ENCODE measurements at places on chromosomes 5 and 9.

GRCh38 chr5:153352685-153353219, 137.7 kb upstream of the GRIA1 start:
- peak; percentile 1 for DNase-seq

DNA sequence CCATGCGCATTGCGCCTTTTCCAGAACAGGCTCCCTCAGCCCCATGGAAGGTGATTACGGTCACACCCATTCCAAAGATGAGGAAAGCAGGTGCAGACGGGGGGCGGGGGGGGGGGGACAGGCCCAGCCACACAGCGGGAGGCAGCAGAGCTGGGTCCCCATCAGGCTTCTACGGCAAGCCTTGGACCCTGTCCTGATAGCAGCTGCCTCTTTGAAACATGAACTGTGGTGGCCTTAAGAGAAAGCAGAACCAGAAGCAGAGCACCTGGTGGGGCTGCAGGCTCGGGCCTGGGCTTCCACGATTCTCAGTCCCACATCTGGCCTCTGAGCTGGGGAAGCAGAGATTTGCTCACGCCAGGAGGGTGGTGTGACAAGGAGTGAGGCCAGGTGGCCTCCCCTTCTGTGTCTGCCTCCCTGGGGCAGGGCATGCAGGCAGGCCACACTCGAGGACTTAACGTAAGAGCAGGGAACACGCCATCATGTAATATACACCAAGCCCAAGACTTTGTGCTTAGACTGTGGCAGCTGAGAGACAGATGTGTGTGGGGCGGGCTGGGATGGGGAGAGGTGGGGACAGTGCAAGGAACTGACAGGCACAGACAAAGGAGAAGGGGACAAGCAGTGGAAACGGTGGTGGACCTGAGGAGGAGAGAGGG, 14.2 kb upstream of the PHYKPL start:
- DNase-seq: no peak

- no peak for DNase-seq
Measured at GRCh38 chr5:53039855-53040254, 50.7 kb downstream of the ITGA2 start.

DNA sequence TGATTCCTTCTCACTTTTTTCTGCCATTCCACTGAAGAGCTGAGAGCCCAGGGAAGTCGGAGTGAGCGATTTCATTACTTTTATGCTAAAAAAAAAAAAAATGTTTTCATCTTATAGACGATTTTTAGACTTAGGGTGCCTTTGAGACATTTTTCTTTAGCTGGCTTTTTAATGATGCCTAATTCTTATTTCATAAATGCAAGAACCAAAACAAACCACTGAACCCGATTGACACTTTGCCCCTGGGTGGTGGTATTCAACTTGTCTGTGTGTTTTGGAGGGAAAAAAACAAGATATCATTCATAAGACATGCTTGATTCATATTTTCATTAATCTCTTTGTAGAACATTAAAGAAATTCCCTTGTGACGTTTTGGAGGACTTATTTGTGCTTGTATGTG, 2.4 kb downstream of the TLE4 start:
- DNase-seq: no peak

DNA sequence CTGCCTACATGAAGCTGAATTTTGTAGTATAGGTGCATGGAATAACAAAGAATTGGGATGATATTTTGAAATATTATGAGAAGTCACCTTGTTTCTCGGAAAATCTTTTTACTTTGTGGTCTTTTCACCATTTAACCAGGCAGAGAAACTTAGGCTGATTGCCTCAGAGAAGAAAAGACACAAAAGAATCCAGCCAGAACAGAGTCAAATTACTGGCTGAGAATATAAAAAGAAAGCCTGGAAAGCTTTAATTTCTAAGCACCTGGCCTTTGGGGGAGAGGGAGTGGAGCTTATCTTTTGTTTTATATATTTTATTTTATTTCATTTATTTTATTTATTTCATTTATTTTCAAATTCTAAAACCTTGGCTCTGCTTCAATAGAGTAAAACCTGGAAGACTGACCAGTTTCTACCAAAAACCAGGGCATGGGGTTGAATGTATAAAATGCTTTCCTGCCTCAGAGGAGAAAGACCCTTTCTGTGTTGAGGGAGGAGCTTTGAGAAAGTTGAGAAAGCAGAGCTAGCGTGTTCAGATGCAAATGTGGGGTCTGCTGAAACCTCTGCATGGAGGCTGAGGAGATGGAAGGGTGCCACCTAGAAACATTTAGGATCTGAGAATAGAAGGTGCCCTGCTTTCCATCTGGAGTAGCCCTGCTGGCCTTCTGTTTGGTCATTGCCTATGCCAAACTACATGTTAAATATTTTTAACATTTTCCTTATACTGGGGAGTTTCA, 81.6 kb downstream of the NREP start:
- DNase-seq: no peak

- no peak for DNase-seq
Measured at GRCh38 chr5:65989158-65989557, 62.8 kb downstream of the ERBIN start.

DNA sequence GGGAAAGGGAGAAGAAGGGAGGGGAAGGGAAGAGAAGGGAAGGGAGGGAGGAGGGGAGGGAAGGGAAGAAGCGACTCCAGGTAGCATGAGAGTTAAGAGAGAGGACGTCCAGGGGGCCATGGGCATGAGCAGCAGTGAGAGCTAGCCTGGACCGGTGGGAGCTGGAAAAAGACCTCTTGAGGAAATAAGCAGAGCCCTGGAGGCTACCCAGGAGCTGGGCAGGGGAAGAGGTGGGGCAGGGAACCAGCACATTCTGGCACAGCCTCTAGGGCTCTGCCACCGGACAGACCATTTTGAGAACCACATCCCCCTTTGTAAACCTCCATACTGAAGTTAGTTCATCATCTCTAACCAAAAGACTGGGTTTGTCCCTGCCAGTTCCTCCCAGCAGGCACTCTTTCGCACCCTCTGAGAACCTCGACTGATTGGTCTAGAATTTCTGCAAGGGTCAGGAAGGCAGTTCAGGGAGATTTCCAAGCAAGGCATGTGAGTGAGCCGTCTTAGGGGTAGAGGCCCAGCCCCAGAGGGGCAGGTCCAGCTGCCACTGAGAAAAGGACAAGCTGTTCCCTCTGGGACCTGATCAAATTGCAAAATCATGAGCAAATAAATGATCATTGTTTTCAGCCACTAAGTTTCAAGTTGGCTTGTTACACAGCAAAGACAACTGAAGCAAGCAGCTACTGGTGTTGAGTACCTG, 11.6 kb downstream of the NAIF1 start:
- no peak for DNase-seq

- DNase-seq: no peak
Measured at GRCh38 chr9:77021922-77022782, 2.7 kb downstream of the FOXB2 start.

GRCh38 chr9:703392-703791, 138.1 kb upstream of the DMRT1 start:
- DNase-seq: no peak

DNA sequence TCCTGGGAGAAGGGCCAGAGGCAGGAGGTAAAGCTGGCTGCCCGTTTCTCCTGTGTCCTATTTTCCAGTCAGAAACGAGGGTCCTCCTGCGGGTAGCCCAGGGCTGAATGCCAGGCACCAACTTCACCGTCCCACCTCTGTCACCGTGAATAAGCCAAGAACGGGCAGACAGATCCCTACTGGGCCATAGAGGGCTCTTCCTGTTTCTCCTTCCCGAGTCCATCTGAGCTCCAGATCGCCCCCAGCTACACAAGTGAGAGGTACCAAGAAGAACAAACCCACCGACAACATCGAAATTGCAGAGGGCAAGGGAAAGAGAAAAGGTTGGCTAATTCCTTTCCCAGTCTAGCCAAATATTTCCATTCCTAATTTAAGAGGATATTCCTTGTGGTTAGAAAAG, 93.7 kb downstream of the SPOCK1 start:
- no peak for DNase-seq

DNA sequence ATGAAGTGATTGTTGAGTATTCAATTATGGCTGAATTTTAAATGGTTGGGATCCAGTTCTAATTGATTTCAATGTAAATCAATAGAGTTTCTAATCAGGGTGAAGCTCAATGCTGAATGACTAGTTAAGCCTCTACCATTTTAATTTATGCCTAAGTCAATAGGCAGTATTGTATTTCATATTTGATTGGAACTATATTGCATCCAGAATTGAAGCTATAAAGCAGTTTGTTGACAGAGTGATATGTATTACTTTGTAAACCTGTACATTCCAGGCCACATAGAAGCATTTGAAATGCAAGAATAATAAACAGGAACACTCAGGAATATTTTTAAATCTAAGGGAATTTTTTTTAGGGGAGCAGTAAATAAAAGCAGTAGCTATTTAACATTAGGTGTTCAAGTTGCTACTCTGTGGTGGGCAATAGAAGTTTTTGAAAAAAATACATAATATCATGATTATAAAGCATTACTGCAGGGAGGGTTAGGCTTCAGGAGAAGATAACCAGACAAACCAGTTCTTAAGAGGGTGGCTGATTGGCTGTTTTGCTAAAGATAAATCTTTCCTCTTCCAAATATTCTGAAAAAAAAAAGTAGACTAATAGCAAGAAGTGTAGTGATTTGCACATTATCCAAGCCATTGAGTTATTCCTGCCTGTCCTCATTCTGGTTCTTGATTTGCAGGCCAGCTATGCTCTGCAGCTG, 492.0 kb upstream of the MEF2C start:
- DNase-seq: no peak

DNA sequence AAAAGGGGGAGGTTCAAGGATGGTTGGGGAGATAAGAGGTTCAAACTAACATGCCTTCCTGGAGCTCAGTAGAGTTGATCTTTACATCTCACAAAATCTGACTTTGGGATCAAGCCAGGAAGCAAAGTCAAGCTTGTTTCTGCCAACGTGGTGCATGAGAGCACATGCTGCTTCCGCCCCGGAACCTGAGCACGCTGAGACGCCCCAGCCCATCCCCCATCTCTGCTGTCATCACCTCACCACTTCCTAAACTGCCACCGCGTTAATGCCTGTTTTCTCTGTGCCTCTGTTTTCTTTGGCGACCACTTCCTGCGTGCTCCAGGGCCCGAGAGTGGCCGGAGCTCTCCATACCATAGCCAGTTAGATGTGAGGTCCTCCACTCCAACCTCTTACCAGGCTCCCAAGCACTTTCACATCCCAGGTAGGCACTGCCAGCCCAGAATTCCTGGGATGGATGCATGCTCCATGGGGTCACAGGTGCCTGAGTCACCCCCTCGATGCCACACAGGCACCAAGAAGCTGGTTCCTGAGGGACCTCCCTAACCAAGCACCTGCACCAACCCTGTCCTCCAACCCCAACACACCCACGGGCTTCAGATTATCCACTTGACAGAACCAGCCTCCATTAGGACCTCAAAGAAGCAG, 31.2 kb upstream of the AFAP1L1 start:
- peak; percentile 58 for DNase-seq

GRCh38 chr9:95477441-95477840, 39.3 kb downstream of the PTCH1 start:
- DNase-seq: no peak

GRCh38 chr5:128844354-128844923, 120.8 kb upstream of the SLC27A6 start:
- DNase-seq: no peak

DNA sequence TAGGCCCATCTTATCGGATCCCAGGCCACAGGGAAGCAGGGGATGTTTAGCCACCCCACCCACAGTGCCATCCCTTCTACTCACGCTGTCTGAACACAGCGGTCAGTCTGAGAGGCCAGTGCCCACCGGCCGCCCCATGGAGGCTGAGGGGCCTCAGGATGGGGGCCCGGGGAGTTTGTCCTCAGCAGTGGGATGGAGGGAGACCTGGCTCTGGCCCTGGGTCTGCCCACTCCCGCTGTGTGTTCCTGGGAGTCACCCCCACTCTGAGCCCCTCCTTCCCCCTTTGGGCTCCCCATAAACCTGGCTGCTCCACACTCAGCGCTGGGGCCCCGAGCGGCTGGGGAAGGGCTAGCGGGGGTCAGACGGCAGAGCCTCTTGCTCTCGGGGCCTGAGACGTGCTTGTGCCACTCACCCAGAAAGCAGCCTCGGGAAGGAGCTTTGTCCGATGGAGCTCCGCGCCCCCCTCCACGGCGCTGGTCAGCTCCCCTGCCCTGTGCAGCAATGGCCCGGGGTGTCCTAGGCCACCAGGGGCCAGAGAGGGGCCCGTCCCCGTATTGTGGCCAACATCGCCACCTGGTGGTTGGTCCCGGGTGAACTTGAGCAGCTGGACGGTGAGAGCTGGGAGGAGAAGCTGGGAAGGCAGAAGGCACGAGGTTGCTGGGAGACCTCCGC, 10.9 kb upstream of the LAMC3 start:
- DNase-seq: no peak

- no peak for DNase-seq
Measured at GRCh38 chr9:88216126-88216995, 78.1 kb upstream of the SPATA31C2 start.

DNA sequence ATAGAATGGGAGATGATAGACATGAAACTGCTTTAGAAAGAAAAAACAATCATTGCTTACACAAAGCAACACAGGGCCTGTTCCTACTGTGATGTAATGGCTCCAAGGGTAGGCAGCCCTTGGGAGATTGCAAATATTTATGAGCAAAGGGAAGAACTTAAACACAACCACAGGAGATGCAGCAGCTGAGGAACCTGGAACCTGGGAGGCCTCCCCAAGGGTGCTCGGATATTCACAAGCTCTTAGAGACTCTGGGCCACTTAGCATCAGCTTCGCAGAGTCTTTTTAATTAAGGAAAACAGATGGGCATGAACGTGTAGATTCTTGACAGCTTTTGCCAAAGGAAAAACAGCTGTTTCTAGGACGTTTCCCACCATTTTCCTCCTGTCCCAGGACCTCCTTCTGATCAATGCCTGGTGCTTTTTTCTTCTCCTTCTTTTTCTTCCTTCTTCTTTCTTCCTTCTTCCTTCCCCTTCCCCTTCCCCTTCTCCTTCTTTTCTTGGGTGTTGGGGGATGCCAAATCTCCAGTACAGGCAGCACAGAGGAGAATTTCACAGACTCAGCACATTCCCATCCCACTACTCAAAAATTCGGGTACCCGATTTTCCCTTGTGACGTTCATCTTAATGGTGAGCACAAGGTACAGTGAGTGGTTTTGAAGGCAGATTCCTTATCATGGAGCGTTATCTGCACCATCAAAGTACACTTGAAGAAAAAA, 28.1 kb upstream of the TCF7 start:
- DNase-seq: no peak

GRCh38 chr5:22889720-22890119, 36.6 kb upstream of the CDH12 start:
- no peak for DNase-seq

GRCh38 chr5:17120209-17120608, 97.2 kb upstream of the BASP1 start:
- DNase-seq: no peak

DNA sequence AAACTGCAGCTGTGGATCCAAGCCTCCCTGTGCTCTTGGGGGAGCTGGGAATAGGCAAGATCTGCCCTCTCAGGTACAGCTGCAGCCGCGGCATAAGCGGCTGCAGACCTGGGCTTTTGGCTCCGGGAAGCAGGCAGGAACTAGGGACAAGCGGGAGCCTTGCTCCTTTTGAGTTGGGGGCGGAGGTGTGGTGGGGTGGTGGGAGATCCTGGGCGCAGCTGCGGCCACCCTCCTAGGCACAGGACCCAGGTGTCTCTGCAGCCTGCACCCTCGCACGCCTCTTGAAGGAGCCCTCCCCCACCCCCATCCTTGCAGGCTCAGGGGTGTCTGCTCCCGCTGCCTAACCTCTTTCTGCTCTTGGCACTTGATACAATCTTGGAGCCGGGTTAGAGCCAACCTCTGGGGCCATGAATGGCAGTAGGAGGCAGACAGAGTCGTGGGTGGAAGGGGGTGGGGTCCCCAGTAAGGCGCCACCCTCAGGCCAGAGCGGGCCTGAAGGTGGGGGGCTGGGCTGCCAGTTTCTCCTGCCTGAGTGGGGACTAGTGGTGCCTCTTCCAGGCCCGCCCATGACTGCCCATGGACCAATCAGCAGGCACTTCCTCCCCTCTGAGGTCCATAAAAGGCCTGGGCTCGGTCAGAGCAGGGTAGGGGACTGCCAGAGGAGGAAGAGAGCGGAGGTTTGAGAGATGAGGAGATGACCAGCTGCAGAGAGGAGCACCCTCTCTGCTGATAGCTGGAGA, 267.6 kb upstream of the TNC start:
- DNase-seq: no peak
